ENCODE measurements at places on chromosomes 16 and 17.

DNA sequence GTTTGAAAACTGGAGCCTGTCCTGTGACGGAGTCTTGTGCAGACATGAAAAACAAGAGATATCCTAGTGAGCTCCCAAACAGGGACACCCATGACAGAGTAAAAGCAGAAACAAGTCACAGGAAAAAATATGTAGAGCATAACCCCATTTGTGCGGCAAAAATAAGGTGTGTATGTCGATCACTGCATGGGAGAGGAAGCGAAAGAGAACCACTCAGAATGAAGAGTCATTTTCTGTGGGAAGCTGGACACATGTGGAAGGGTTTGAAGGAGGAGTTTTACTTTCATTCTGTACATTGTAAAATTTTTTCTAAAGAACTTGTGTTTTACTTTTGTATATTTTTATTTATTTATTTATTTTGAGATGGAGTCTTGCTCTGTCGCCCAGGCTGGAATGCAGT, 72.1 kb downstream of the JPH3 start:
- DNase-seq = no peak

DNA sequence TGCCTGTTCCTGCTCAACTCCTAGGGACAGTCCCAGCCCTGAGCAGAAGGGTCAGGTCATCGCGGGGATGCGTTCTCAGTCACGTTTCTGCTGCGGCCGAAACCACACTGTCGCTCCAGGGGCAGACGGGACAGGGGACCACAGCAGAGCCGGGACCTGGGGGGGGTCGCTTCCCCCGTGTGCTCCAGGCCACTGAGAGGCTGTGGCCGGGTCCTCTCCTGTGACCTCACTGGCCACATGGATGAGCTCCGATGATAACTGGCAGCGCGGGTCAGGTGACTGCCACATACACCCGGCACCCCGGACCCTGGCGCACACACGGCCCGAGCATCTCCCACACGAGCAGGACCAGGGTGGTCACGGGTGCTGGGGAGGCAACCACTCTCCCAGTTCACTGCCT, 12.8 kb downstream of the GNPTG start:
- DNase-seq = no peak

DNA sequence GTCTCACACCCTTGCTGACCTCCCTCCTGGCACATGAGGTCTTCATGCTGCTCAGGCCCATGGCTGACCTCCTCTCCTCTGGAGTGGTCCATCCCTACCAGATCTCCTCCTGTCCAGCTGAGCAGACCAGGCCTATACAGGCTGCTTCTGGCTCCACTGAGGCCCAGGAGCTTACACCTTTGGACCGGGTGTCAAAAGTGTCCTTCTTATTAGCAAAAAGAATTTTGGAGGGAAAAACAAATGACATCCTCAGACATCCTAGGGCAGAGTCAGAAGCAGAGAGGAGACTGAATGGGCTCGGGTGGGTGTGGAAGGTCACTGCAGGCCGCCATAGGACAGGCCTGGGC, 38.1 kb downstream of the WSB1 start:
- DNase-seq = no peak

DNA sequence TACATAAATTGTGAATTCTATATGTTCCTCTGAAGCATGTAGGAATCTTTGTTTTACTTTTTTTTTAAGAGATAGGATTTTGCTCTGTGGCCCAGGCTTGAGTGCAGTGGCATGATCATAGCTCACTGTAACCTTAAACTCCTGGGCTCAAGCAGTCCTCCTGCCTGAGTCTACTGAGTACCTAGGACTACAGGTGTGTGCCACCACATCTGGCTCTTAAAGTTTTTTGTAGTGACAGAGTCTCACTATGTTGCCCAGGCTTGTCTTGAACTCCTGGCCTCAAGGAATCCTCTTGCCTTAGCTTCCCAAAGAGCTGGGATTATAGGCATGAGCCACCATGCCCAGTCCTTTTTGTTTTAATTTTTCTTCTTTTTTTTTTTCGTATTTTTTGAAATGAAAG, 25.3 kb downstream of the IKZF3 start:
- no peak for DNase-seq

GRCh38 chr17:40452216-40452787, 9.1 kb downstream of the IGFBP4 start:
- DNase-seq = no peak

GRCh38 chr16:12767897-12768296, 35.8 kb downstream of the CPPED1 start:
- DNase-seq = no peak

DNA sequence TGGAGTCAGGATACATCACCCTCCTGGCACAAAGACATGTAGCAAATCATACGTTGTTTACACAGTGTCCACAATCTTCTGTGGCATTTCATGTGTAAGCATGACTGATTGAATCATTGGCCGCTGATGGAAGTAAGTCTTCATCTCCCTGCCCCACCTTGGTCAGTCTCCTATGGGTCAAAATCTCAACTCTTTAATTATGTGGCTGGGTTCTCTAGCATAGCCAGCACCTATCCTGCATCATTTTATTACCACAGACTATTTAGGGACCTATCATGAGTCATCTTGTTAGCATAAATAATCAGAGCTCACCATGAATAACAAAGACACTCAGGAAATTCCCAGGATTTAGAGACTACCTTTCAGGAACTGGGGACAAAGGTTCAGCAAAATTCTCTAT, 15.9 kb downstream of the TANC2 start:
- no peak for DNase-seq

DNA sequence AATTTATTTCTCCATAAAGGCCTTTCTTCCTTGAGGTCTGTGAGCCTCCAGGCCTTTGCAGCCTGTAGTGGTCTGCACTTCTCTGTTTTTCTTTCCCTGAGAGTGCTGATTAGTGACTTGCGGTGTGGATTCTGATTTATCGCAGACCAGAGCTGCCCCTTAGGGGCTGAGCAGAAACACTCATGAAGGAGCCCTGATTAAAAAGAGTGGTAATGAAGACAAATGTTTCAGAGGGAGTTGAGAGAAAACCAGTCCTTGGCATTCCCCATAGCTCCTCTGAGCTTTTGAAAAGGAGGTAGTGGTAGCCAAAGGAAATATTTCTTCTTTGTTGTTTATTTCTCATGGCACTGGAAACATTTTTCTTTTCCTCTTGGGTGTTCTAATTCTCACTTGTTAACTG, 268.1 kb upstream of the TBX2 start:
- DNase-seq = no peak

- no peak for DNase-seq
Observed at GRCh38 chr16:86672179-86672863, 94.0 kb downstream of the FOXL1 start.

DNA sequence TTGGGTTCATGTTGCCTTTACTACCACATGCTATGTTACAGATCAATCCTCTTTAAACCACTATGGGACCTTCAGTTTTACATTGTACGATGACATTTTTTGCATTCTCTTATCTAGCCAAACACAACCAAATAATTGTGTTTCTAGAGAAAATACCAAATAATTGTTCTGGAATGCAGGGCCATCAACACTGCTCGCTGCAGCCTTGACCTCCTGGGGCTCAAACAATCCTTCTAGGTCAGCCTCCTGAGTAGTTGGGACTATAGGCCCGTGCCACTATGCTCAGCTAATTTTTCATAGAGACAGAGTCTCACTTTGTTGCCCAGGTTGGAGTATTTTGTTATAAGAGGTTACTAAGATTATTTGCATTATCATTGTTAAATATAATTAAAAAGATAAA, 237.5 kb upstream of the PMFBP1 start:
- no peak for DNase-seq

GRCh38 chr17:44081681-44082080, 11.1 kb downstream of the G6PC3 start:
- no peak for DNase-seq

- no peak for DNase-seq
Observed at GRCh38 chr16:73026754-73027684, 20.9 kb downstream of the ZFHX3 start.

Data from activated B cell treated with CpG ODN at 0.5 μM for 24 hours (primary cell).